Smooth muscle cell of the umbilical artery (primary cell): ENCODE measurements at places on chromosomes 5 and 9. TPM values are rescaled to one million over a fixed set of nuclear protein-coding genes. Genes with fewer than 3 reads are reported as not detected.

PCDHB5 gene
- total RNA-seq, result 0.60 and 1.8 TPM in 2 replicates

GM2A gene
- total RNA-seq, result 17.8 and 21.1 TPM in 2 replicates

RMRP gene
- 680 and 5,299 TPM in 2 replicates for total RNA-seq

PPP3R2 gene
- total RNA-seq, result not detected in 2 replicates

GLRA1 gene
- total RNA-seq, result not detected in 2 replicates

ANKRD31 gene
- total RNA-seq, result under 0.01 and 0.14 TPM in 2 replicates
